ENCODE measurements at places on chromosomes 3 and 15.

GRCh38 chr3:138213398-138214085 lies 26.4 kb downstream of the ARMC8 start:
- DNase-seq = no peak

DNA sequence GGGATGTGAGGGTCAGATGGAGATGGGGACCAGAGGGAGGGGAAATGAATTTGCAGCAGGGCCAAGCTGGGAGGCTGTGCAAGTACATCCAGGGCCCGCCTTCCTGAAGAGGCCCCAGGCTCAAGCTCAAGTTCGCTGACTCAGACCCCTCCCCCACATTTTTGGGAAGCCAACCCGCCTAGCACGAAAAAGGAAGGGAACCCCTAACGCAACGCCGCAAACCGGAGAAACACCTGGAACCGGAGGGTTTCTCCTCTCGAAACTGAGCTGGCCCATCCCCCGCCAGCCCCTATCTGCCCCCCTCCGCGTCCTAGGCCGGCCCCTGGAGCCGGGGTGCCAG lies 624 bp downstream of the AP3B2 start:
- DNase-seq = no peak

- DNase-seq = no peak
Observed at GRCh38 chr3:72448858-72449257, 399.4 kb downstream of the SHQ1 start.

DNA sequence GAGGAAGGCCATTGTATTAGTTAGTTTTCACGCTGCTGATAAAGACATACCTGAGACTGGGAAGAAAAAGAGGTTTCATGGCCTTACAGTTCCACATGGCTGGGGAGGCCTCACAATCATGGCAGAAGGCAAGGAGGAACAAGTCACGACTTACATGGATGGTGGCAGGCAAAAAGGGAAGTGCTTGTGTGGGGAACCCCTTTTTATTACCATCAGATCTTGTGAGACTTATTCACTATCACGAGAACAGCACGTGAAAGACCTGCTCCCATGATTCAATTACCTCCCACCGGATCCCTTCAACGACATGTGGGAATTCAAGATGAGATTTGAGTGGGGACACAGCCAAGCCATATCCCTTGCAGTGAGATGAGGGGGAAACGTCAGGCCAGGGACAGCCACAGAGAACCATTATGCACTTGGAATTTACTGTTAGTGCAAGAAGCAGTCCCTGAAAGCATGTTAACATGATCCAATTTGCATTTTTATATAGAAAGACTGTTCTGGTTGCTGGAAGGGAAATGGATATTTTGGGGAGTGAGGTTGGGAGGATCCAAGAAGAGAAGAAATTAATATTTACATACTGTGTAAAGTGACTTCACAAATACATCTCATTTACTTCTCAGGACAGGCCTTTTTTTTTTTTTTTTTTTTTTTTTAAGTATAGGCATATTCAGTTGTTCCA lies 87.1 kb downstream of the ARNT2 start:
- DNase-seq = no peak

DNA sequence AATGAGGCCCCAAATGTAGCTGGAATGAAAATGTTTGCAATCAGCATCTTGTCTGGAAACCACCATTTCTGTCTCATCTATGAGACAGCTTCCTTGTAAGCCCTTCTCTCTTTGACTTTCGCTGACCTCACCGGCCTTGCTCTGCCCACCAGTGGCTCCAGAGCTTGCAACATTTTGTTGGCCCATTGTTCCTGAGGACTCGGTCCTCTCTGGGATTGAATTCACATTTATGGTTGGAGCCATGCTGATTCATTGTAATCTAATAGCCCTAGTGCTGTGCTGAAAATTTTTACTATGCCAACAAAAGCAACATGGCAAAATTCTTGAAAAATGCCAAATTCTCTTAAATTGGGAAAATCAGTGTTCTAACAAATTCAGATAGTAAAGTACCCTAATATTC lies 37.2 kb downstream of the ABHD5 start:
- no peak for DNase-seq

DNA sequence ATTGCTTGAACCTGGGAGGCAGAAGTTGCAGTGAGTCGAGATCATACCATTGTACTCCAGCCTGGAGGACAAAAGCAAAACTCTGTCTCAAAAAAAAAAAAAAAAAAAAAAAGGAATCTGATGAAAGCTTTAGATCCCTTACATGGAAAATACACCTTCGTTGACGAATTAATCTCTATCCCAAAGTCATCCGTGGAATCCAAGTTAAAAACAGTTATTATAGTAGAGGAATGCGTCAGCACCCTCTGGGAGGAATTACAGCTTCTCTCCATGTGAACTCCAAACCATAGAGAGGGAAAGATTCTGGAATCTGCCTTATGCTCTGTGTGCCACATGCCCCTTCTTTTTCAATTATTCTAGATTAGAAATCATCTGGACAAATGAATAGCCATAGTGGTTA lies 192.3 kb upstream of the C2CD4B start:
- no peak for DNase-seq

GRCh38 chr3:111610612-111611054 lies 15.5 kb upstream of the ZBED2 start:
- no peak for DNase-seq

- DNase-seq = no peak
Observed at GRCh38 chr3:16487511-16488175, 25.9 kb downstream of the RFTN1 start.

DNA sequence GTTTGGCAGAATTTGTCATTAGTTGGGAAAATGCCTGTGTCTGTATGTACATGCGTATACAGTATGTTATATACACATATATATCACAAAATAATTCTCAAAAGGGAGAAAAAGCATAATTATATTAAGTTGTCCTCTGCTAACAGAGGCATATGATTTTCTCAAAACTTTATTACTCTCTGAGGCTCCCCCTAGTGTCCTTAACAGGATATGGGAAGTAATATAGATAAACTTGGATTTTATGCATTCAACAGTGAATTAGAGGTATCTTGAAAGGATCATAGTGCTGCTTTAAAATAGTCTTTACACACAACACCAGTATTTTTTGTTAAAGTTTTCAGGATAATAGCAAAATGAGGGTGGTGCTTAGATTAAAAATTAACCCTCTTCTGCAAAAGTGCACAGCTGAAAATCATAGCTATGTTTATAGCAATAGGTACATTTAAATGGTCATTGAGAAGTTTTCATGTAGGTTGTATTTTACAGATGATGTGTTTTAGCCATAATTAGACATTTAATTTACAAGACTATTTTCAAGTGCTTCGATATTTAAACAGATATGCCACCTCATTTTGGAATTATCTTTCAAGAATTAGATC lies 454.0 kb upstream of the ROBO2 start:
- DNase-seq = no peak

- no peak for DNase-seq
Observed at GRCh38 chr15:95948411-95948810, 382.1 kb upstream of the NR2F2 start.

GRCh38 chr3:101936419-101937356 lies 87.4 kb downstream of the NFKBIZ start:
- peak; percentile 37 for DNase-seq

GRCh38 chr3:127151251-127151564 lies 41.7 kb upstream of the PRR23E start:
- DNase-seq = no peak

GRCh38 chr3:179450901-179451264 lies 387 bp downstream of the GNB4 start:
- no peak for DNase-seq
